ENCODE measurements at places on chromosomes 2 and 18.

- no peak for DNase-seq
Observed at GRCh38 chr18:1464444-1465217, 560.0 kb downstream of the ADCYAP1 start.

- no peak for DNase-seq
Observed at GRCh38 chr2:155980941-155981560, 351.5 kb downstream of the NR4A2 start.

- DNase-seq = no peak
Observed at GRCh38 chr2:235938611-235939010, 229.6 kb downstream of the GBX2 start.

GRCh38 chr2:188765522-188766470 lies 208.4 kb upstream of the COL3A1 start:
- no peak for DNase-seq

- no peak for DNase-seq
Observed at GRCh38 chr2:152448606-152449005, 113.6 kb downstream of the FMNL2 start.

- no peak for DNase-seq
Observed at GRCh38 chr2:652881-653480, 24.2 kb downstream of the TMEM18 start.

- DNase-seq = no peak
Observed at GRCh38 chr2:241613017-241613780, 23.8 kb downstream of the THAP4 start.

- DNase-seq = no peak
Observed at GRCh38 chr2:138180692-138181386, 216.6 kb downstream of the HNMT start.

DNA sequence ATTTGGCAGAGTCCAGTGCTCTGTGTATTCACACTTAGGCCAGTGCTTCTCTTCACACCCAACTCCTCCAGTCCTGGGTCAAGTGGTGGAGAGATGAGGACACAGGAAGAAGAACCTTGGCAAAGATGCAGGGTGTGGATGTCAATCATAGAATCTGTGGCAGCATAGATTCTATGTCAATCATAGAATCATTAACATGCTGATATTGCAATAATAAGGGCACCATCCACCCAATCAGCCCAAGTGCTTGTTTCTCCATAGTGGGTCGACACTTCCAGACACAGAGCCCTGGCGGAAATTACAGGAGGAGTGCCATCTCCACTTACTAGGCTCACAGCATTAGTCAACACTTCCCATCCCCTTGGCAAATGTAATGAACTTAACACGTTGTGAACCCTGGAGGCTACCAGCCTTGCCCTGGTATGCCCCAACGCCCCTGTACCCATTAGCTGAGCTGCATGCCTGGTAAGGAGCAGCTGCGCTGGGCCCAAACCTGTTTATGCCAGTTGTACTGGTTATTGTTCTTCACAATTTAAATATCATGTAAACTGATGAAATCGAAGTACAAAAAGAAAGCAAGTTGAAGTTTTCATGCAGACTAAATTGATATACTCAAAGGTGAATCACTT lies 161.5 kb upstream of the SMAD2 start:
- no peak for DNase-seq

DNA sequence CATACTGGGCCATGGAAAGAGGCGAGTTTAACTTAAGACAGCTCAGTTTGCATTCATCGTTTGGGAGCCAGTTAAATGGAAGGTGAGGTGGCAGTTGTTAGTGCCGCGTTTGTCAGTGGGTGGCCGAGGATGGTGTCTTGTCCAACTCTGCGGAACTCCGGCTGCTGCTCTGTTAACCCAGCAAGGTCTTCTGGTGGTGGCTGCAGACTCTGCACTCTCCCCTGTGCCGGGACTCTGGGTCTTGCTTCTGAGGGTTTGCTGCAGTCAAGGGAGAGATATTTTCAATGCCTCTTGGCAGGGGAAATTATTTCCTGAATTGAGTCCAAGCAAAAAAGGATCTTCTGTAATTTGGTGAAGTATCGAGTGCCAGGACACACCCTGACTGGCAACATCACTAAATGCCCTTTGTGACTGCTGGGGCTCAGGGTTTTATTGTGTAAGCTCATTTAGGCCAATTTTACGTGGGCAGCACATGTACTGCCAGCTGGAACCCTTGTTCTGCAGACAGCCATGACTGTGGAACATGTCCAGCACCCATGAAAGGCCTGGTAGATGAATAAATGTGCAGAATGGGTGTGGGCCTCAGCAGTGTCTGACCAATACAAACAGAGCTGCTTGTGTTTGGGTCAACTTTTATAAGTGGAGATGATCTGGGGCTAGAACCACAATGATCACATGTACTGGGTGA lies 58.1 kb downstream of the IL1R2 start:
- no peak for DNase-seq

DNA sequence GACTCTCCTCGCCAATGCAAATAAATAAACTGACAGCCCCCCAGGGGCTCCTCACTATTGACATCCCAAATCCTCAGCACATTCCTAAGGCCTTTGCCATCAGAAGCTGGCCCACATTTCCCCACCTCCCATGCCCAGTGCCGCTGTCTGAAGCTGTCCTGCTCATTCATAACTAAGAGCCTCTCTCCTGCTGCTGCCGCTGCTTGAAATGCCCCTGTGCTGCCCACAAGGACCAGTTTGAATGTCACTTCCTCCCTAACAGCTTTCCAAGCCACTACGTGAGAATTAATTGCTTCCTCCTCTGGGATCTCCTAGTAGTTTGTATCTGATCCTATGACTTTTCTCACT lies 151.6 kb upstream of the CAPN13 start:
- no peak for DNase-seq

DNA sequence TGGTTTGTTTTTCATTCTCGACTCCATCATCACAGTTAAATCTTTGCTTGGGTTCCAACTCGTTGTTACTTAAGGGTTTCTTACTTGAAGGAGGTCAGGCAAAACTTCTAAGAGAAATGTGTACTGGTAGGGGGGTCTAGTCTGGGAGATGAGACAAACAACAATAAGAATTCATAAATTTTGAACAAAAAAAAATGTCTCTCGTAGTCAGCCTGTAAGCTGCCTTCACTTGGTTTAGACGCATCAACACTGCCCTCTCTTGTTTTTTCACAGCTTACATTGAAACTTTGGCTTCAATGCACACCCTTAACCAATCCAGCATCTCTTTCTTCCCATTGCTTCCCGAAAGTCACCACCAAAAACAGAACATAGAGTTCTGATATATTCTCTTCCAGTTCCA lies 576.4 kb upstream of the PIK3C3 start:
- DNase-seq = no peak

- DNase-seq = no peak
Observed at GRCh38 chr18:24187689-24188088, 48.8 kb downstream of the CABYR start.

GRCh38 chr2:117888897-117889296 lies 74.4 kb downstream of the DDX18 start:
- no peak for DNase-seq

DNA sequence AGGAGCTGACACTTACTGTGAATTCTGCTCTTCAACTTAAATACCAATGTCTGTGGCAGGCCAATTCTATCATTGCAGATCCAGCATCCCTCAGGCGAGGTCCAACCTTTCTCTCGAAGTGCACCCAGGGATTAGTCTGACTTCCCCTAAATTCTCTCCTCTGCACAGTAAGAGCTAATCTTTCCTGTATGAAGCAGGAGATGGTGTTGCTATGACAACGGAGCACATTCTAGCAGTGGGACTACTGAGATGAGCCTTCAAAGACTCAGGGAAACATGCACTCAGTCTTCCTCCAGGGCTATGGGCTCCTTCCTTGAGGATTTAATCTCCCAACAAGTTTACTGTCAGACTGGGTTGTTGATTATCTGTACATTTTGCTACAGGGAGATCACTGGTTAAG lies 176.3 kb downstream of the NOL4 start:
- no peak for DNase-seq

- no peak for DNase-seq
Observed at GRCh38 chr2:20916604-20917286, 93.8 kb upstream of the LDAH start.

DNA sequence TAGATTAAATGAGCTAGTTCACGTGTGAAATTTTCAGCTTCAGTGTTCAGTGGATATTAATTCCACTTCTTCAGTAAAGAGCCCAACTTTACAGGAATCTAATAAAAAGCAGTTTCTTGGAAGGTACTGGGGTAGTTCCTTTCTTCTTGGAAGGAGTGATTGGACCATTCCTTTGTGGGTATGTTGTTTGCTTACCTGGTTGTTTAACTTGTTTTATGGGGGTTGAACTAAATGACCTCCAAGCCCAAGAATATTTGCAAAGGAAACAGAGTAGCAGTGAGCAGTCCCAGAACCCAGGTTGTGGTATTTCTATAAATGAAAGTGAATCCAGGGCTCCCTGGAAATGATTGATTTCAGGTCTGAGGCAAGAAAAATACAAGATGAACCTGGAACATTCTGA lies 31.4 kb downstream of the KCNJ13 start:
- DNase-seq = no peak

GRCh38 chr2:174984561-174984960 lies 20.6 kb downstream of the CHN1 start:
- DNase-seq = no peak

- no peak for DNase-seq
Observed at GRCh38 chr2:43853141-43854081, 14.6 kb downstream of the ABCG8 start.

- no peak for DNase-seq
Observed at GRCh38 chr2:160431441-160431840, 62.2 kb downstream of the RBMS1 start.

- DNase-seq = no peak
Observed at GRCh38 chr2:178412047-178412446, 38.9 kb downstream of the PRKRA start.

GRCh38 chr2:161710131-161710915 lies 86.1 kb downstream of the SLC4A10 start:
- no peak for DNase-seq

DNA sequence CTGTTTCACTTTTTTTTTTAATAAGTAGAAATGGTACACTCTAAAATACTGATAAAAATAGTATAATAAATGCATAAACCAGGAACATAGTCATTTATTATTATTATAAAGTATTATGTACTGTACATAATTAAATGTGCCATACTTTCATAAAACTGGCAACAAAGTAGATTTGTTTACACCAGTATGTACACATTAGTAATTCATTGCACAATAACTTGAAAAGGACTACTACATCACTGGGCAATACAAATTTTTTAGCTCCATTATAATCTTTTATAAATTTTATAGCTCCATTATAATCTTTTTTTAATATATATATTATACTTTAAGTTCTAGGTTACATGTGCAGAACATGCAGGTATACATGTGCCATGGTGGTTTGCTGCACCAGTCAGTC lies 636.5 kb downstream of the CNTNAP5 start:
- DNase-seq = no peak

- DNase-seq = no peak
Observed at GRCh38 chr2:68317971-68318913, 1.5 kb downstream of the CNRIP1 start.

DNA sequence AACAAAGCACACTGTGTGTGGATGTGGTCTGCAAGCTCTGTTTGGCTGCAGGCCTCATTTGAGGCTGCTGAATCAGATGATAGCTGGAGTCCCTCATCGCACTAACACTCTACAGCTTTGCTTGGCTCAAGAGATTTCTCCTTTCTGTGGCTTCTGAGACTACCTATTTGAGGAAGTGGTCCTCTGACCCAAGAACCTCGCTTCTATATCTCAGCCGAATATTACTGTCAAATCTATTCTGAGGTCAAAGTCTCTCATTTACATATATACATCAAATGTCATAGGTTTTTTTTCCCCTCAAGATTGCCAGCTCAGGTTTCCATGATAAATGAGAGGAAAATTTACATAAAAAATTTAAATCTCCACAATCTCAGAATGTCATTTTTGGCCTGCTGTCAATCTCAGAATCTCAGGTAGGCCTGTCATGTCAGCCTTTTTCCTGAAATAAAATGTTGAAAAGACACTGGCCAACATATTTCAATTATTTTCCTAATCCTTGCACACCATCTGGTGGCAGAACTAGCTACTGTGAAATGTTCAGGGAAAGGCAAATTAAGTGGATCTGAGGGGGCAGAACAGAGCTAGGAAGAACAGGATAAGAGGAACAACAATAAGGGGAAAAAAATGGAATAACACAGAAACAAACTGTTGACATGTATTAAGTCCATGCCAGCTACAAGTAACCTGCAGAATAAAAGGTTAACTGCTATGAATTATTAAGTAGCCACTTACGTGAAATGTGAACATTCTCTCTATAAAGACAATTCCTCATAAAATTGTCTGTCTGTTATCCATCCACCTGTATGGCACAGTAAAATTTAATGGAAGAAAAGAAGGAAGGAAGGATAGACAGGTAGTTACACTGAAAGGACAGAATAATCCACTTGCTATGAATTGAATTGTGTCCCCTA lies 39.3 kb downstream of the AP1S3 start:
- no peak for DNase-seq

DNA sequence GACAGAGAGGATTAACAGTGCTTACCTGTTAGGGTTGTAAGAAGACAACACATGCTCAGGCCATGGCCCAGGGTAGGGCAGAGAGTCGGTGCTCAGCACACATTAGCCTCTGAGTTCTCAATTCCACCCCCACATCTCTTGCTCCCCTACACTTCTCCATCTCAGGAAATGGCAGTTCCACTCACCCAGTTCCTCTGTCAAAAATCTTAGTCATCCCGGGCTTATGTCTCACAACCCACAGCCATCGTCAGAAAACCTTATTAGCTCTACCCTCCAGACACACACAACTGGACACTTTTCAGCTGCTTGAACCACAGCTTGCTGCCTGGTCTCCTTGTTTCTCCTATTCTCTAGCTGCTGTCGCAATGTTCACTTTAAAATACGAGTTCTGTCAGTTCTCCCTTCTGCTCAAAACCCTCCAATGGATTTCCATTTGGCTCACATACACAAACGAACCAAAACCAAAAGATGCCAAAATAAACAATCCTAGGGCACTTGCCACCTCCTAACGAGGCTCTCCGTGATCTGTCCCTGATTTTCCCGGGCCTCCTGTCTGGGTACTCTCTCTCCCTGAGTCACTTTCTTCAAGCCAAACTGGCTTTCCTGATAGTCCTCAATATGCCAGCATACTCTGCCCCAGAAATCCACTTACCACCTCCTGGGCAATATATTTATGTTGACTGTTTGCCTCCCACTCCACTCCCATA lies 89.7 kb downstream of the KCTD1 start:
- peak; percentile 4 for DNase-seq

DNA sequence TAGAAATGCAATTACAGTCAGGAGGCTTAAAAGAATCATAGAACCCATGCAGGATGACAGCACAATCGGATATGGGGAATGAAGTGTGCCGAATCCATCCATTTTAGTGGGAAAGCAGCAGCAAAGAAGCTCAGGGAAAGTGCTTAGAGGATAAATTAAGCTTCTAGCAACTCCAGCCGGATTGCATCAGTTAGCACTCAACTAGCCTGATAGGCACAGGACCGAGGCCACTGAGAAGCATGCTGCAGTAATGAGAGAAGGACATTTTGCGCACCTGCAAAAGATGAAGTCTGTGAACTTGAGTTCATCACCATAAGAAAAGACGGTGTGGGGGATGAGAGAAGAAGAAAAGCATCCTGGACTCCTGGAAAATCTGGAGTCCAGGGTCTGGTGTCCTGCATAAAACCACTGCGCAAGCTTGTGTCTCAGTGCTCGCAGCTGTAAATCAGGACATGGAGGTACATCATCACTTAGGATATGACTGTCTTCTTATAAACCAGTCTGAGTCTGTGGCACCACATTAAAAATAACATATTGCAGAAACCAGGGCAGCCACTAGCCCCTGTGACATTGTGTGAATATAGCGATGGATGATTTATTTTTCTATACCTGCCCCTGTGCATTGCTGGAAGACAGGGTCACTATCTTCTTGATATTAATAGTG lies 665.5 kb upstream of the SOX11 start:
- no peak for DNase-seq

- no peak for DNase-seq
Observed at GRCh38 chr2:65778137-65778536, 345.7 kb upstream of the SPRED2 start.

Data from activated naive CD8-positive, alpha-beta T cell treated with anti-CD3 and anti-CD28 coated beads for 36 hours (primary cell).